AML-193 (cell line): ENCODE measurements at places on chromosomes 3 and 15.

- no peak for DNase-seq
Measured at GRCh38 chr3:178083906-178084866, 452.1 kb upstream of the KCNMB2 start.

GRCh38 chr3:197974016-197974415, 14.0 kb downstream of the LMLN start:
- no peak for DNase-seq

DNA sequence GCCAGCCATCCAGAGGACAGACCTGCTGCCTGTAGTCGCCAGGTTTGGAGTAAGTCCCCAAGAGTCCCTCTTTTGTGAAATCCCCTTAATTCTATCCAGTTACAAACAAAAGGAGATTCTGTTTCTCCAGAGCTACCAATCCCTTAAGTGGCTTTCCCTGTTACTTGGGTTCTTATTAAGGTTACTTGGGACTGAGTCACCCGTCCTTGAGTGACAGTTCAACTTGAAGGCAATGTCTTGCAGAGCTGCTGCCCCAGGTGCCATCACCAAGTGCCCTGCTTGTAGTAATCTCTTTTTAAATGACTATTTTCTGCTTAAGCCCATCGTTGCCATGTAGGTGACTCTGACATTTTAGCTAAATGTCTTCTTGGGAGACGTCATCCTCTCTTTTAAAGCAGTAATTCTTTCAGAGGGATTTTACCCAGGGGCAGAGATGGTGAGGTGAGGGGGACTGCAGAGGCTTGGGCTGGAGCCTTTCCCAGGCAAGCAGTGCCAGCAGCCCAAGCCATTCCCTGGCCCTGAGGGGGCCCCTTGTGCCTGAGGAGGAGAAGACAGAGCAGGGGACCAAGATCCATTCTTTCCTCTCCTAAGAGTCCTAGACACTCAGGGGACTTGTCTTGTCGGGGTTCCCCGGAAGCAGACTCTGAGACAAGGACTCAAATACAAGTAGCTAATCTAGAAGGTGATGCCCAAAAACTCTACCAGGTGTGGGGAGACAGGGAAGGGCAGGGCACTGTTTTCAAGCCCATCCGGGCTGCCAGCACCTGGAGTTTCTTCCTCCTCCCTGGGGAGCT, 253.7 kb downstream of the PLCL2 start:
- no peak for DNase-seq

GRCh38 chr3:45330510-45331295, 57.7 kb upstream of the LARS2 start:
- no peak for DNase-seq

GRCh38 chr3:193874512-193874911, 261.4 kb upstream of the HES1 start:
- no peak for DNase-seq

- DNase-seq, result no peak
Measured at GRCh38 chr15:31031471-31032067, 40.1 kb upstream of the MTMR10 start.

- no peak for DNase-seq
Measured at GRCh38 chr15:60591496-60592370, 112.8 kb upstream of the ICE2 start.

GRCh38 chr15:42403389-42403788, 44.1 kb downstream of the CAPN3 start:
- DNase-seq, result no peak

DNA sequence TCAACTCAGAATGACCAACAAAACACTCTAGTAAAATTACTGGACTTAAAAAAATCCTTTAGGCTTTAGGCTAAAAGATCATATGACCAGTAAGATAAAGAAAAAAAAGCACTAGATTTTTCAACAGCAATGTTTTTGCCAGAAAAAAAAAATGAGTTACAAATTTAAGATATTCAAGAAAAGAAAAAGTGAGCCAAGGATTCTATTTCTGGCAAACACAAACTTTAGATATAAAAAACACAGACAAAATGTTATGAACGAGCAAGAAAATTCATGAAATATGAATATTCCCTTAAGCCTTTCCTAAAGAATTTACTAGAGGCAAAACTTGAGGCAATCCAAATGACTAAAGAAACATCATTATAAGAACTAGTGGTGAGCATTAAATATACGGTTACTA, 8.6 kb downstream of the GOLGB1 start:
- DNase-seq, result no peak

DNA sequence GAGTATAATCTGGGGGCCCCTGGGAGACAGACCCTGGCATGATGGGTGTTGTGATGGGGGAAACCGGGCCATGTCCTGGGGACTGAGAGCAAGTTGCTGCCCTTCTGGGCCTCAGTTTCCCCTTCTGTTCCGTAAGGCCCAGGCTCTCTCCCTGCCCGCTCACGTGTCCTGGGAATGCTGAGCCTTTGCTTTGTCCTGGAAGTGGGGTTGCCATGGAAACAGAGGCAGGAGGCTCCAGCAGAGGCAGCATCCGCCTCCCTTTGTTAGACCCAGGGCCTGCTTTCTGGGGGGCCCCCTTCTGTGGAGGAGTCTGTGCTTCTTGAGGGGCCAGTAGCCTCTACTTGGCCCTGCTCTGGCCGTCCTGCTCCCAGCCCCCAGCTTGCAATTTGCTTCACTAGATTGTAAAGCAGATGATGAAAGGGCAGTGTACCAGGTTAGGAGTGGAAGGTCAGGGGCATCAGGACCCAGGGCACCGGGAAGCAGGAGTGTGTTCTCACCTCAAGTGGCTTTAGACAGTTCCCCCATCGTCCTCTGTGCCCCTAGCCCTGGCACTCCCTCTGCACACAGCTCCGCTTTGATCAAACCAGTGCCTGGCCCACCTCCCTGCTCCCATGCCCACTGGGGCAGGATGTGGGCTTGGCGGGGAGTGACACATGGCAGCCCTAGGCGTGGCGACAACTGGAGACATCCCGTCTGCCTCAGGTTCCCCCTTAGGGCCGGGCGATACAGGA, 105.6 kb downstream of the FBLN2 start:
- DNase-seq, result no peak

DNA sequence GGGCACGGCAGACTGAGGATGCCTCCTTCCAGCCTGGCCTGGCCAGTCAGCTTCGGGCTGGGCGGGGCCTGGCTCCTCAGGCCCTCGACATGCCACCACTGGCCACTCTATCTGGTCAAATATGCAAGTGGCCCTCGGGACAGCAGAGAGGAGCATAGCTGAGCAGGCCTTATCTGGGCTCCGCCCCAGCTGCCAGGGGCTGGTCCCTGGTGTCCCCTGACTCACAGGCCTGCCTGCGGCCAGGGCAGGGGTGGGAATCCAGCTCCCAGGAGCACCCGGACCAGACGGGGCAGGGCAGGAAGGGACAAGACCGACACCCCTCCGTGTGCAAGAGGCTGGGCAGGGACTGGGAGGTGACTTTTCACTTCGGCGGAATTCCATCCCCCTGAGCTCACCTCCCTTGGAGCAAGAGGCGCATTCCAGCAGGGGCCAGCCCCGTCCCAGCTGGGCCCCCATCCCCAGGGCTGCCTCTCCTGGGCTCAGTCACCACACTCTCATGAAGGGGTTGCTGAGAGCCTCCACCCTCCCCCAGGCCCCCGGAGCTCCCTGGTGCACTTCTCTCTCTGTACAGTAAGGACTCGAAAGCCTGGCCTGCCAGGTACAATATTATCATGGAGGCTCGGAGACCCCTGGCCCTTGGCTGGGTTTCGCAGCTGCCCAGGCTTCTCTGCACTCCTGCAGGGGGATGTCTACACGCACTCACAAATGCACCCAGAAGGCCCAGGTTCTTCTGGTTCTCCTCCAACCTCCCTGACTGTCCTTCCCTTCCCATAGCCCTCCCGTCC, 29.5 kb downstream of the WNT7A start:
- DNase-seq, result no peak

DNA sequence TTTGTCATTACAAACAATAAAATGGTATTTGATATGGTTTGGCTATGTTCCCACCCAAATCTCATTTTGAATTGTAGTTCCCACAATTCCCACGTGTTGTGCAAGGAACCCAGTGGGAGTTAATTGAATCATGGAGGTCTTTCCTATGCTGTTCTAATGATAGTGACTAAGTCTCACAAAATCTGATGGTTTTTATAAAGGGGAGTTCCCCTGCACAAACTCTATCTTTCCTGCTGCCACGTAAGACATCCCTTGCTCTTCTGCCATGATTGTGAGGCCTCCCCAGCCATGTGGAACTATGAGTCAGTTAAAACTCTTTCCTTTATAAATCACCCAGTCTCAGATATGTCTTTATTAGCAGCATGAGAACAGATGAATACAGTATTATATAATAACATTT, 15.4 kb upstream of the AADAC start:
- DNase-seq, result no peak

DNA sequence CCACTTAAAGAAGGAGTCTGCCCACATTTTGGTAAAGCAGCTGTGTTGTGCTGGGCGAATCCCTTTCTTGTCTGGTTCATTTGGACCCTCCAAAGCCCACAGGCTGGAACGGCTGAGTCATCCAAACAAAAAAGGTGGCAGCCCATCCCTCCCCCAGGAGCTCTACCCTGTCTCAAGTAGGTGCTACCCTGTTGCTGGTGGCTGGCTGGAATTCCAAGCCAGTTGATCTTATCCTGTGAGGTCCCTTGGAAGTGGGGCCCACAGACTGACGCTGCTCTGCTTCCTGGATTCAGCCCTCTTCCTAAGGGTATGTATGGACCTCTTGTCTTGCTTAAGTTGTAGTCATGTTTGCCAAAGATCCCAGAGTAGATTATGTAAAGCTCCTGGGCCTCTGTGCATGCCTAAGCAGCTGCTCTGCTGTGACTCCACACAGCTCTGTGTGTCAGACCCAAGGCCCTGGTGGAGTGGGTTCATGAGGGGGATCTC, 44.5 kb downstream of the CCR1 start:
- DNase-seq, result no peak

DNA sequence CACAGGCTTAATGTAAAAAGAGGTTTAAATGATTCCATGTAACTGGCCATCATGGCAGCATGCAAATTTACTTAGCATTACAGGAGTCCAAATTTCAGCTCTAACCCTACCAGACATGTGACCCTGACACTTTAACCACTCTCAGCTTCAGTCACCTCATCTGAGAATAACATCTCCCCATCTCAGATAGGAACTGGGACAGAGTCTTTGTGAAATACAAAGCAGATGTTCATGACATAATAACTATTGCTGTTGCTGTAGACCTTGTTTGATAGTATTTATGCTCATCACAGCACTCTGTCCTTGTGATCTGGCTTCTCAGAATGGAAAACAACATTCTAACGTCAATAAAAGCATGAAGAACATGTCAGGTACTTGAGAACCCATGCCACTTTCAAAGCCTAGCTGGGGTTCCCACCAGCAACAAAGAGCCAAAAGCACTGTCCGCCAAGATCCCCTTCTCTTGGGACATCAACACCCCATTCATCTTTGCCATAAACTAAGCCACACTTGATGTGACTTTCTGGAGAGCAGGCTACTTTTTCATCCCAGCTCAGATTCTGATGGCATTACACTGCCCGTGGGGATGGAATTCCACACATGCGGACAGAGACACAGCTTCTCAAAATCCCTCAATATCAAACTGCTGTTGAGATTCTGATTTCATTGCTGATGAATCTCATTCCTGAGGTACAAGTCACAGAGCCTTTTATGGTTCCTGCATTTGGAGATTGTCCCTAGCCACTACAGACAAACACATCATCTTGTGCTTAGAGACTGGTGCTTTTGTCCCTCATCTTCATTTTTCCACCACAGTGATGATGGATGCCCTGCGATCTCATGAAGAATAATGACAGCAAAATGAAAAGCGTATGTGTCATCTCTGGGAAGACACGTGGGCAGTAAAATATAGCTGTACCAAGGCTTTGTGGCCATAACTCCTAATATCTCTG, 202.7 kb downstream of the TNIK start:
- no peak for DNase-seq

- no peak for DNase-seq
Measured at GRCh38 chr3:170205302-170205701, 16.9 kb upstream of the PRKCI start.

DNA sequence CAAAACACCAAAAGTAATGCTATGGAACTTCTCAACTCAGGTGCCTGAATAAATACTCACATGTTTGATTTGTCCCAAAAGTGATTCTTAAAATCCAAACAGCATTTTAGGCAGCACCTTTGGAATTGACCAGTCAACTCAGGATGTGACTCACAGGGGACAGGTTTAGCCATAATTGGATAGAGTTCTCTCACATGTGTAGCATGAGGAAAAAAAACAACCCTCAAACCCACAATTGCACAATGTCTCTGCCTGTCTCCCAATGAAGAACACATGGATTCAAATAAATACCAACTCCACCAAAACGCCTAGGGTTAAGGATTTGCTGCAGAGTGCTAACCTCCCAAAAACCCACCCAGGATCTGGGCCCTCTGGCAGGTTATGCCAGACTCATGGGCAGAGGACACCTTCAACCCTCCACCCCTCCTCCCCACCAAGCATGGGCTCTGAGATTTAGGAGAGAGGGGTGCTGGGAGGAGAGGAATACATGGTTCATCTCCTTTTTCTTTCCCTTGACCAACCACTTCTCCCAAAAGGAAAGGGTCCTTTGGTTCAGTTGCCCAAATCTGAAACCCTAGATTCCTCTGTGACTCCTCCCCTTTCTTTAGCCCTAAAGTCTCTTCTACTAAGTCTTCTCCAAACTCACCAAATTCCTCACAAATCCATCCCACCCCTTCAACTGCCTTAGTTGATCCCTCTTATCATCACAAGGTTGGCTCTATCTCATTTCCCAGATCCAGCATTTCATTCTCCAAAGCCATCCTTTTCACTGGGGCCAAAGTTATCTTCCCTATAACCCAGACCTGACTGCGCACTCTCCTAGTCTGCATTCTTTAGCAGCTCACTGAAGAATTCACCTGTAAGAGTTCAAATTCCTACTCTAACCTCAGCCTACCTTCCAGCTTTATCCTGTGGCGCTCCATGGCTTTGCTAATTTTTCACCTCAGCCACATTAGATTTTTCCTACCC, 7.7 kb downstream of the RYK start:
- DNase-seq, result peak; percentile 81

GRCh38 chr15:50275091-50275490, 9.6 kb upstream of the HDC start:
- DNase-seq, result no peak

GRCh38 chr3:147630921-147631415, 221.8 kb downstream of the ZIC1 start:
- no peak for DNase-seq

DNA sequence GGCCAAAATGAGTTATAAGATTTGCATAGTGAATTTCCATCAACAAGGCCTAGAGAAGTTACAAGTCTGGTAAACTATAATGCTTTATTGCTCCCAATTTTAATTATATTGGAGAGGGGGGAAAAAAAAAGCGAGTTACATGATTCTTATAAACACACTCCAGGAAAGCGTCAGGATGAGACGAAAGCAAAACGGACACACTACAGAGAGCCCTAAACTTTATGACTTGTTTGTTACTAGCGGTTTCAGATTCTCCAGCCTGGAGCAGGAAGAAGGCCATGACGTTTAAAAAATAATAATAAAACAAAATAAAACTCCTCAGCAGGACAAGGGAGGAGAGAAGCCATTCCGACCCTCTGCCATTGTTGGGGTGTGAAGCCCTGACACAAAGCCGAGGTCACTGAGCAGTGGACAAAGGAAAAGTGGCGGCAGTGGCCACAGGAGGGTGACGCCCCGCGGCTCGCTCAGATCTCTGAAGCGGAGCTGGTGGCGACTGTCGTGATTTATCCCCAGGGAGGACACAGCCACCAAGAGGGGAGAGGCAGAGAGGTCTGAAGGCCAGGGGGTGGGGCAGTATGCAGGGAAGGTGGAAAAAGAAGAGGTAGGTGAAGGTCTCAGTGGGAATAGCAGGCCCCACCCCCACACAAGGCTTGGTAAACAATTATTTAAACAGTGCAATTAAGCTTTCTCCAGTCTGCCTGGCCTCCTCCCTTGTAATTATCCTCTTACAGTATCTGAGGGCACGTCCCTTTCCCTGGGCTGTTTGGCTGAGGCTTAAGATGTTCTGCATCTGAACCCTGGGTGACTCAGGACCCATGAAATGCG, 45.3 kb downstream of the ADAMTS9 start:
- DNase-seq, result no peak
